ENCODE measurements at places on chromosomes 6 and 20. TPM values are rescaled to one million over a fixed set of nuclear protein-coding genes. Genes with fewer than 3 reads are reported as not detected.

The AP5S1 gene
- polyA plus RNA-seq, result 9.8 TPM

The HDGFL1 gene
- not detected for polyA plus RNA-seq

GRCh38 chr6:38284802-38285394 is 354.8 kb downstream of the BTBD9 start:
- DNase-seq, result no peak

GRCh38 chr6:42243046-42243445 is 25.4 kb upstream of the MRPS10 start:
- no peak for DNase-seq

DNA sequence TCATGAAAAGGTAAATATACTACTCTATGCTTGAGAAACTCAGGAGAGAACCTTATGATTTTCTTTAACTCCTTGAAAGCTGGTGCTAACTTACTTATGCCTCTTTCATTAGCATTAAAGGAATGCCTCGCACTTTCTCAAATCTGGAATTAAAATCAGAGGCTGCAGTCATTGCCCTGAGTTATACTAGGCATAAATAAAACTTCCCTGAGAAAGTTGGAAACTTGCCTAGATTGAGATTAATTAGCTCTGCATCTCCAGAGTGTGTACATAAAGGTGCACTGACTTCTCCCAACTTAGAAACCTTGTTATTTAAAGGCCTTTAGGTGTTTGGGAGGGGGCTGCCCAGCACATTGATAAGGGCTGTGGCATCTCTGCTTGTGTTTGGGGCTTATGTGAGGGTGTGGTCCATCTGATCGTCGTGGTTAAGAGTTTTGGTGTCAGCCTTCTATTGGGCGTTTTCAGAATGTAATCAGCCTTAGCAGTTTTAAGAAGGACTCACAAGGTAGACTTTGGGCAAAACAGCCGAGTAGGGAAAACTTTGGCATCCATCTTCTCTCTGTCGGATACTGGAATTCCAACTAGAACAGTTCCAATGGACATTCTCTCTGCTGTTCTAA is 32.1 kb upstream of the CCN6 start:
- no peak for DNase-seq

DNA sequence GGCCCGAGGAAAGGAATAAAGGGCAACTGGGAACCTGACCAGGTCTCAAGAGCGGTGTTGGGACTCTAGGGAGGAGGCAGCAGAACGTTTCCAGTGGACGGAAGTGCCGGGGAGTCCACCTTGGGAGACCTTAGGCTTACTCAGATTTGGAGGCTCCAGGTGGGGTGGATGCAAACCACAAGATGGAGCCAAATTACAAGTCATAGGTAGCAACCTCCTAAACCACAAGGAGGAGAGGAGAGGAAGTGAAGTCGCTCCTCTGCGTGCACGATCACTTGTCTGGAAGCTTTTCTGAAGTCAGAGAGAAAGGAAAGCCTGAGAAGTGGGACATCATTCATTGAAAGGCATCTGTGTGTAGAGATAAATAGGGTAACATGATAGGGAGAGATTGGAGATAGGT is 9.3 kb downstream of the HLA-DOA start:
- no peak for DNase-seq

The MLN gene
- polyA plus RNA-seq, result not detected

DNA sequence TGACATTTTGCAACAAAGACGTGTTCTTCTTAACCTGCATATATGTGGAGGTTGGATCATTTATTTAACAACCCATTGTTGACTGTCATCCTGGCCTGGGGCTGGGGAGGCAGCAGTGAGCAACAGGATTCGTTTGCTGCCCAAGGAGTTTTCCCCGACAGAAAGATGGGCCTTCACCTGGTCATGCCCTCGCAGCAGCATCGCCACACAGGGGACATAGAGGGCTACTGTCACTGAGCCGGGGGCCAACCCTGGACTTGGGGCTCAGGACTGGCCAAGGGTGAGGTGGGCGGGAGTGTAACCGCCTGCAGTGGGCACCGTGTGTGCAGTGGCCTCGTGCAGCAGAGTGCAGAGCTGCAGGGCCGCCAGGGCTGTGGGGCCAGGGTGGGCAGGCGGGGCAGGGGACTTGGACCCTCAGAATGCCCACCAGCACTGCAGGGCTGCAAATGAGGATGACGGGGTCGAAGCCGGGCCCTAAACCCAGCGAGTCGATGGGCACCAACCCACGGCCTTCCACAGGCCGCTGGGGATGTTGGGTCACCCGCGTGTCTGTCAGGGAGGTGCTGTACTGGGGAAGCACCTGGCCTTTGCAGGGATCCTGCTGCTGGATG is 11.8 kb downstream of the DUSP22 start:
- DNase-seq, result no peak

DNA sequence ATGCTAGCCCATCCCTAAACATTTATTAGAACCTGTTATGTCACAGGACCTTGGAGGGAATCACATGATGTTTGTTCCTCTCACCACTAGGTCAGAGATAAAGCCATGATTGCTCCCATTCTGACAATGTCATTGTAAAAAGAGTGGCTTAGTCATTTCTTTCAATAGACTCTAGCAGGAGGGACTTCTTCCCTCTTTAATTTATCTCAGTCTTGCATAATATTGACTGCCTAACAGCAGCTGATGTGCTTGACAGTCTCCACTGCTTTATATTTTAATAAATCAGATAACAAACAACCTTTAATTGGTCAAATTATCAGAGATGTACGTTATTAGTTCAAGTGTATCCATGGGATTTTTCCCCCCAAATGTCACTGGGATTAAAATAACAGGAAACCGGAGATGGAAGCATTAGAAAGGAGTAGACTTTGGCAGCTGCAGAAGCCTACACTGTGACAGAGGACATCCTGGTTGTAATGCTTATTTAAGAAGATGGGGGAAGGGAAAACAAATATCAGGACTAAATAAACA is 39.6 kb downstream of the LAMA4 start:
- DNase-seq, result no peak

The TMEM200A gene
- polyA plus RNA-seq, result 12.7 TPM

The OTOR gene
- not detected for polyA plus RNA-seq

GRCh38 chr6:166728884-166729530 is 102.0 kb upstream of the RPS6KA2 start:
- no peak for DNase-seq

GRCh38 chr6:81838031-81838430 is 85.5 kb upstream of the TENT5A start:
- no peak for DNase-seq

The TJAP1 gene
- 28.2 TPM for polyA plus RNA-seq

The CD24 gene
- 10.1 TPM for polyA plus RNA-seq

DNA sequence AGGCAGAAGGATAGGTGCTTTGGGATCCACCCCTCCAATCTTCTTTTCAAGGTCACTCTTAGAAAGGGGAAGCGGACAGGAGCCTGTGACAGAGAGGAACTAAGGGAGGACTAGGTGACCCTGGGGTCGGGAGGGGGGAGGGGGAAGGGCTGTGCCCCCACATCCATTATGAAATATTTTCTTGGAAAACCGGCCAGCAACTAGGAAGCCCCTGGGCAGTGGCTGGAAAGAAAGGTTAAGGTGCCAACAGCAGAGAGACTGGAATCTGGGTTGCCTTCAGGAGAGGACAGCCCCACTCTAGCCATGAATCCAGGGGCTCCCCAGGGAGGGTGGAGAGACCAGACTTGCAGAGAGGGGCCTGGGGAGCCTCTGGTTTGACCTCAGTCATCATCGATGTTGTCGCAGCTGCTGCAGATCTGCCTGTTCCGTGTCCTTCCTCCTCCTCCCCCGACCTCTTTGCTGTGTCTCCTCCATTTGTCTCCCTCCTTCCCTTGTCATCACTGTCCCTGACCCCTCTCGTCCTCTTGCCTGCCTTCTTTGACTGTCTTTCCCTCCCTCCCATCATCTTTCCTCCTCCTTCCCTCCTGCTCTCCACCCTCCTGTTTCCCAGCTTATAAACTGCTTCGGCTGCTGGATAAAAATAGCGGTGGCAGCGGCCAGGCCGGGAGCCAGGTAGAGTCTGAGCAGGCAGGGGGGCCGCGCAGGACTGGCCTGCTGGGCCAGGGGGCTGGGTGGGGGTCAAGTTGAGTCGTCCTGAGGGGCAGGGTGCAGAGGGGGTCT is 3.2 kb downstream of the SLC29A1 start:
- no peak for DNase-seq

GRCh38 chr6:76852776-76853175 is 610.5 kb downstream of the HTR1B start:
- no peak for DNase-seq

The CLPSL2 gene
- polyA plus RNA-seq, result not detected

GRCh38 chr20:57950764-57951485 is 241.1 kb upstream of the PMEPA1 start:
- no peak for DNase-seq

- peak; percentile 20 for DNase-seq
These were observed 60.9 kb downstream of the GFRAL start for GRCh38 chr6:55388211-55388610.

The CNR1 gene
- 0.32 TPM for polyA plus RNA-seq

Measured in forelimb muscle (tissue), 1 donor.